ENCODE measurements at places on chromosomes 11 and 22. TPM values are rescaled to one million over a fixed set of nuclear protein-coding genes. Genes with fewer than 3 reads are reported as not detected.

- no peak for DNase-seq
Measured at GRCh38 chr22:48138855-48139254, 1376.4 kb downstream of the TBC1D22A start.

The FGF3 gene
- total RNA-seq: not detected

GRCh38 chr22:47474895-47475294, 712.4 kb downstream of the TBC1D22A start:
- DNase-seq: no peak

The PATE4 gene
- total RNA-seq: not detected

GRCh38 chr11:85718991-85719807, 33.2 kb upstream of the CCDC89 start:
- no peak for DNase-seq

The MMP13 gene
- not detected for total RNA-seq

- DNase-seq: no peak
Measured at GRCh38 chr11:5922749-5923426, 19.2 kb upstream of the OR56A3 start.

- DNase-seq: no peak
Measured at GRCh38 chr11:46270684-46271083, 6.8 kb upstream of the CREB3L1 start.

DNA sequence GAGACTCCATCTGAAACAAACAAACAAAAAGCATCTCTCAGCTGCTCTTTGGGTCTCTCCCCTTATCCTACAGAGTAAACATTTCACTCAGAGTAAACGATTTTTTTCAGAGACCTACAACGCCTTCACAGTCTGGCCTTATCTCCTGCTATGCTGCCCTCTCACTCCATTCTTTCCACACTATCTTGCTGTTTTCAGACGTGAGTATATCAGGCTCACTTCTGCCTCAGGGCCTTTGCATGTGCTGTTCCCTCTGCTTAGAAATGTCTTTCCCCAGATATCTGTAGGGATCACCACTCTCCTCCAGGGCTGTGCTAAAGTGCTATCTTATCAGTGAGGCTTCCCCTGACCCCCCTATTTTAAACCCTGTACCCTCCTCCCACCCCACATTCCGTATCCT, 6.5 kb downstream of the RIBC2 start:
- no peak for DNase-seq

DNA sequence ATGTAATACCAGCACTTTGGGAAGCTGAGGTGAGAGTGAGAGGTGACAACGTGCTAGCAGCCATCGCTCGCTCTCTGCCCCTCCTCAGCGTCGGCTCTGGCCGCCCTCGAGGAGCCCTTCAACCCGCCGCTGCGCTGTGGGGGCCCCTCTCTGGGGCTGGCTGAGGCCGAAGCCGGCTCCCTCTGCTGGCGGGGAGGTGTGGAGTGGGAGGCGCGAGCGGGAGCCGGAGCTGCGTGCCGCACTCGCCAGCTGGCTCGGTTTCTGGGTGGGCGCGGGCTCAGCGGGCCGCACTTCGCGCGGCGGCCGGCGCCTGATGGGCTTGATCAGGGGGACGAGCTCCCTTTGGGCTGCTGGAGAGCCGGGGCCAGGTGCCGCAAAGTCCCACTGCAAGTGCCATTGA, 98.9 kb upstream of the UBASH3B start:
- peak; percentile 32 for DNase-seq

DNA sequence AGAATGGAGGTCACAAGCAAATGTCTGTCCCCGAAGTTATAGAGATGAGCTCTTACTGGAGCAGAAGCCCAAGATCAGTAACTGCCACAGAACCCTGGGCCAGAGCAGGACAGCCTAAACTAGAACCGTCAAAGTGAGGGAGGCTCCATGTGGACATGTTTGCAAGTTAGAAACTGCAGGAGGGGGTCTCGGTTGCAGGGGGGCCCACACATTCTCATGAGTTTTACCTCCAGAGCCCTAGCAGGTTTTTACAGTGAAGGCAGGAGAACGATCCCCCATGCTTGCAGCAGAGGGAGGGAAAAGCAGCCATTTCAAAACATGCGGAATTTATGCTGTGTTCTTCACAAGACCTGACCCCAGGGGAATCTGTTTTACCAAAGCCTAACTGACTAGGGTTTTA, 133.5 kb upstream of the B3GAT1 start:
- DNase-seq: no peak

GRCh38 chr11:35593143-35593542, 25.1 kb upstream of the FJX1 start:
- DNase-seq: no peak

DNA sequence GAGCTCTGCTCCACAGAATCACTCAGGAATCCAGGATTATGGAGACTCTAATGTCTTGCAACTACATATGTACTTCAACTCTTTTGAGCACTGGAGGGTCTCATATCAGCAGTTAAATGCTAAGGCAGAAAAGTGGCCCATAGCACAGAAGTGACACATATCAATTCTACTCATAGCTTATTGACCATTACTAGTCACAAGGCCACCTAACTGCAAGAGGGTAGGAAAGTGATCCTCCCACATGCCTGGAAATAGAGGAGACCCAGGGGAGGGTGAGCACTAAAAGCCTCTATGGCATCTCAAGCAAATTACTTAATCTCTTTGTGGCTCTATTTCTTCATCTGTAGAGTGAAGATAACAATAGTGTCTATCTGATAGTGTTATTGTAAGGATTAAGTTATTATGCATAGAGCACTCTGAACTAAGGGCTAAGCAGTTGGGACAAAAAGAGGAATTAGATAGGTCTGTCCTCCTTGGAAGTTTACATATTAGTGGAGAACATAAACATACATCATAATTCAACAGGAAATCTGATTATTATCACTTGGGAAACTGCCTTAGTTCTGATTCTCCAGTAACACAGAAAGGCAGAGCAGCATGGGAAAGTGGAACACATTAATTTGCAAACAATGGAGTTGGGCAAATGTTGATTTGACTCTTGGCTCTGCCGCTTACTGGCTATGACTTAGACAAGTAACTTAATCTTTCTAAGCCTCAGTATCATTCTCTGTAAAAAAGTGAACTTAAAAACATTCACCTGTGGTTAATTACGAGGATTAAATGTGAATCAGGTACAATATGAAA, 25.1 kb upstream of the USP47 start:
- DNase-seq: no peak

- no peak for DNase-seq
Measured at GRCh38 chr11:26011474-26011873, 320.5 kb upstream of the ANO3 start.

The GALNT18 gene
- not detected for total RNA-seq

DNA sequence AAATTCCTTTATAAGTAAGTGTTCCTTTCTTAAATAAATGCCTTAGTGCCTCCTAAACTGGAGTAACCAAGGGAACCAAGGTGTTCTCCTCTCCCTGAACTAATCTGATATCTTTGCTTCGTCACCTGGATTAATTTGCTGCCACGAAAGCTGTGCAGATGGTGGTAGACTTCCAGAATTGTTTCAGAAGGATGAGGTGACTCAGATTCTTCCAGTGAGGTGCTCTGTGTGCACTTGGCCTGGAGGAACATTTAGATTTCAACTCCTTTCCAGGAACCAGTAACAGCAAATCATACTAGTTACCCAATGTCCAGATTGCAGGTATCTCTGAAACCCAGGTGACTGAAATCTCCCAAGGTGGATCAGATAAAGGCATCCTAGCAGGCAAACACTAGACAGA, 181.9 kb downstream of the FAT3 start:
- DNase-seq: no peak

GRCh38 chr11:134229126-134229790, 4.8 kb downstream of the VPS26B start:
- no peak for DNase-seq

DNA sequence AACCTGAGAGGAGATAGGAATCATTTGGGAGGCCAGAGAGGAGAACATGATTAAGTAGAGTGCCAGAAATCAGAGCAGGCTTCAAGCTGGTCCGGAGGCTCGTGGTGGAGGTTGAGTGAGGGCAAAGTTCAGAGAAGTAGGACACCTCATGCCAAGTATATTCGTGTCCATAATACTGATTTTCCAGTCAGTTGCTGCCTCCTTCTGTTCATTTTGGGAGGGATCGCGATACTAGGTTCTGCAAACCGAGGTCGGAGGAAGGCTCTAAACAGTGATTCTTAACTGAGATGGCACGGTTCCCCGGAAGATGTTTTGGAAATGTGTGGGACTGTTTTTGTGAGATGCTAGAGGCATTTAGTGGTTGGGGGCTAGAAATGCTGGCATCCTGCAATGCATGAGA, 13.6 kb upstream of the CD3E start:
- peak; percentile 57 for DNase-seq

GRCh38 chr11:117420143-117420485, 92.5 kb downstream of the CEP164 start:
- DNase-seq: no peak

GRCh38 chr22:40418366-40419201, 48.2 kb downstream of the SGSM3 start:
- DNase-seq: no peak

The OSBPL5 gene
- 18.3 TPM for total RNA-seq

DNA sequence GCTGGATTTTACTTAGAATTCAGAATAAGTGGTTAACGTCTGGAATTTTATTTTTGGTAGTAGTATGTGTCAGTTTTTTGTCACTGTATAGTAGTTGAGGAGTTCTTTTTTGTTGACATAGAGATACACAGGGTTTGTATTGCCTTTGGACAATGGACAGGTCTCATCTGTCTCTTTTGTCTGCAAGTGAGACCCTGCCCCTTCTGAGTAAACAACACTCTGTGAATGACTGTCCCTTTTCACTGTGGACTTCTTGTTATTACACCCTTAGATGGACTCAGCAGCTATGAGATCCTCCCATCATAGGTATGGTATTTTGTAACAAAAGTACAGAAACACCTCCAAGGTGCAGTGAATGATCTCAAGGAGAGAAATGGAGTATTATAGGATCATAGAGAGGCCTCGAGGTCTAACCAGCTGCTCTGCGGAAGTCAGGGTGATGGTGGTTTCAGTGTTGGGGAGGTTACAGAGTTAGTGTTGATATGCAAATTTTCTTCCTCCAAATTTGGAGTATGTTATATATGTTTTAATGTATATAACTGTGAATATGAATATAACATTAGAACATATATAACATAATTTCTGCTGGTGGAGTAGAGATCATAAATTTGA, 7.8 kb downstream of the PPP6R3 start:
- no peak for DNase-seq

The SLC6A5 gene
- not detected for total RNA-seq

DNA sequence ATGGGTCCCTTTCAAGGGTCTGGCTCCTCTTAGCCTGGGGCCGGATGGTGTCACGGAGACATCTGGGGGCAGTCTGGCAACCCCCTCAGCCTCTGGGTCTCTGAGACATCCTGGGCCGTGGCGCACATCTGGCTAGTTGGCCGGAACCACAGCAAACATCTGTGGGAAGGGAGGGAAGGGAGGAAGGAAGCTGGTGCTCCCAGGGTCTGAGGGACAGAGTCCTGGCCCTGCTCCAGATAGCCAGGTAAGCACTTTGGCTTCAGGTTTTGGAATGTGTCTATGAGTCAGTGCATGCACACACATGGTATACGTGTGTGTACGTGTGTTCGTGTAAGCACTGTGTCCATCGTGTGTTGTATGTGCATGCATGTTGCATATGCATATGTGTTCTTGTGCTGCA, 225.1 kb downstream of the MN1 start:
- DNase-seq: no peak

DNA sequence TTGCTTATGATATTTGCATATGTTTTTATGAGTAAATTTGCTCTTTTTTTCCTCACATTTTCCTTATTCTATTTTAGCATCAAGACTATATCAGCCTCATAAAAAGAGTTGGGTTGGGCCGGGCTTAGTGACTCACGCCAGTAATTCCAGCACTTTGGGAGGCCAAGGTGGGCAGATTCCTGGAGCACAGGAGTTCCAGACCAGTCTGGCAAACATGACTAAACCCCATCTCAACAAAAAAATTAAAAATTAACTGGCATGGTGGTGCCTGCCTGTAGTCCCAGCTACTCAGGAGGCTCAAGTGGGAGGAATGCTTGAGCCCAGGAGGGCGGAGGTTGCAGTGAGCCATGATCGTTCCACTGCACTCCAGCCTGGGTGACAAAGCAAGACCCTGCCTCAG, 148.8 kb upstream of the ANO5 start:
- no peak for DNase-seq

GRCh38 chr22:35637254-35637653, 11.0 kb upstream of the APOL6 start:
- DNase-seq: no peak

DNA sequence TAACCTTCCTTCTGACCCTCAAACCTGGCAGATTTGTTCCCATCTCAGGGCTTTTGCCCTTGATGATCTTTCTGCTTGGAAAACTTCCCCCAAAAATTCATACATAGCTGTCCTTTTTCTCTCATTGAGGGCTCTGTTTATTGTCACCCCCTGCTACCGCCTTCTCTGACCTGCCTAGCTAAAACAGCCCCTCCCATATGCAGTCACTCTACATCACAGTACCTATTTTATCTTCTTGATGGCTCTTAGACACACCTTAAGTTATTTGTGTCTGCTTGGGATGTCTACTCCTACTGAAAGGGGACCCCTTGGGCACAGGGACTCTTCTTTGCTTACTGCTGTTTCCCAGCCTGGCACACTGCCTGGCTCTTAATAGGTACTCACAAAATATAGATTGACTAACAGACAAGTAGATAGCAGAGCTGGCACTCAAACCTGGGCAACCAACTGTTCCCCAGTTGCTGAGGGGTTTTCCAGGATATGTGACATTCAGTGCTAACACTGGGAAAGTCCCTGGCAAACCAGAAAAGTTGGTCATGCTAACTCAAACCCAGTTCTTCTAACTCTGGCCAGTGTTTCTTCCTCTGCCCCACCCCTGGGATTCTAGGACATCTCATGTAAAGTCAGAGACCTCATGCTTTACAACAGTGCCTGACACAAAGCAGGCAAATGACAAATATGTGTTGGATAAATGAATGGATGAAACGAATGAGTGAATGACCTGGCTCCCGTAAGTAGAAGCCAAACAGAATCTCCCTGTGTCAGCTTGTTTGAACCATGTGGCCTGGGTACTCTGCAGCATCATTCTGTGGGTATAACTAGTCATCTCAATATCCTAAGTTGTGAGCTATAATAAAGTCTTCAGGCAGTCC, 19.8 kb upstream of the FJX1 start:
- no peak for DNase-seq

The MSANTD2 gene
- total RNA-seq: 23.0 TPM

DNA sequence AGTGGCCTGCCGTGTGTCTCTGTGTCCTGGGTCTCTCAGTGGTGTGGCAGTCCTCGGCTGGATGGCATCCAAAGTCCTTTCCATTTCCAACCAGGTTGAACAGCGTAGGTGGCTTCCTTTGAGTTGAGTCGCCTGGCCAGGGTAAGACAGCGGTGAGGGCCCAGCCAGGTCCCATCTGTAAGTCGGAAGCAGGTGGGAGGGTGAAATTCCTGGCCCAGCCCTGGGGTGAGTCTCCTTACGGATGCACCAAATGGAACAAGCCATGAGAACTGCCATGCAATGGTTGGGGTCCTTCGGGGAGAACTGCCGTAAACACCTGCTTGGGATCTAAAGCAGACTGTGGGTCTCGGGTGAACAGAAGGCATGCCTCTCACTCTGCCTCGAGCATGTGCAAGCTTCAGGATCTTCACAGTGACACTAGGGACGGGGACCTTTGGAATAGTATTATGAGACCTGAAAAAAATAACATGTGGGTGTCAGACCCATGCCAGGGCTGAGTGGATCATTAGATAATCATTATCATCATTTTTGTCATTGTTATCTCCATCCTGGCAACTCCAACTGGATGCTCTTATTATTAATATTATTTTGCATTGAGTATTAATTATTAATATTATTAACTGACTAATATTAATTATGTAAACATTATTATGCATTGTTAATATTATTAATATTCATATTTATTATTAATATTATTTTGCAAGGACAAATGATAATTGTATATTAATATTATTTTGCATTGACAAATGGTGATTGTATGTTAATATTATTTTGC, 57.7 kb upstream of the LINC01488 start:
- DNase-seq: no peak

- DNase-seq: no peak
Measured at GRCh38 chr11:43119275-43119970, 192.4 kb upstream of the API5 start.

Measured in naive thymus-derived CD8-positive, alpha-beta T cell (primary cell).